BE2C (cell line): ENCODE measurements at places on chromosomes 1 and 21.

DNA sequence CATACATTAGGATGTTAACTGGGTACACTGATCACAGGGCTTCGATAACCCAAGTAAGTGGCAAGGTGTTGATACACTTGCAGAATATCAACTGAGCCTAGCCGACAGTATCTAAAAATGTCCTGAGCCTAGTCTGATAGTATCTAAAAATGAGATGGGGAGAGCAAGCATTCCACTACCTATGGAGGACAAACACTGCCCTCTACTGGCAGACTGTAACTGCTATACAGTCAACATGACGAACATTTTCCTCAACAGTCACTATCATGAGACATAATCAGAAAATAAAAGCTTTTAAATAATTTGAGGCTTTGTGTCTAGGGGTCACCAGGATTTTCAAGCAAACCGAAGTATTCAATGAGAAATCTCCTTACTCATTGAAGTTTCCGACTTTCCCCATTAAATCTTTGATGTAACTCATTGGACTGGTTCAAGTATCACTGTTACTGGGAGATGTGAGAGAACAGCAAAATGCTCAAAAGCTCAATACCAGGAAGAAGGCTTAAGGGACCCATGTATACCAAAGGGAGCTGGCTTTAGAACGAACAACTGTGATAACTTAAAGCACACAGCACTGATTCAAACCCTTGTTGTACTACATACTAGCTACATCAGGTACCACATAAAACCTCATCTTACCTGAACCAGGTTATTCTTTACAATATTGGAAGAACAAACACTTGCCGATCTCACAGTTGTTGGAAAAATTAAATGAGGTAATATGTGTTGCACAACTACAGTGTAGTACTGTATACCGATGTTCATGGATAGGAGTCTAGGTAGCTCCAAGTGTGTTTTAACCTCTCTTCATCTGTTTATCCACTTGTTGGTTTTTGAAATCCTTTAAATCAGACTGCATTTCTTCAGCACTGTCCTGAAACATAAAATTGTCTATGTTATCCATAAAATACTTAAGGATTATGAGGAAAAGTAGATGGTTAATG lies 31.1 kb upstream of the SLC45A3 start:
- peak; percentile 82 for DNase-seq

- DNase-seq, result no peak
These were observed 84.2 kb downstream of the SPATA46 start for GRCh38 chr1:162292422-162292849.

- DNase-seq, result no peak
These were observed at the start of gene LY9 for GRCh38 chr1:160795951-160796383. TSS of gene LY9 (plus strand) at chr1:160796174. CDS start at chr1:160796188, 14 bp downstream.

DNA sequence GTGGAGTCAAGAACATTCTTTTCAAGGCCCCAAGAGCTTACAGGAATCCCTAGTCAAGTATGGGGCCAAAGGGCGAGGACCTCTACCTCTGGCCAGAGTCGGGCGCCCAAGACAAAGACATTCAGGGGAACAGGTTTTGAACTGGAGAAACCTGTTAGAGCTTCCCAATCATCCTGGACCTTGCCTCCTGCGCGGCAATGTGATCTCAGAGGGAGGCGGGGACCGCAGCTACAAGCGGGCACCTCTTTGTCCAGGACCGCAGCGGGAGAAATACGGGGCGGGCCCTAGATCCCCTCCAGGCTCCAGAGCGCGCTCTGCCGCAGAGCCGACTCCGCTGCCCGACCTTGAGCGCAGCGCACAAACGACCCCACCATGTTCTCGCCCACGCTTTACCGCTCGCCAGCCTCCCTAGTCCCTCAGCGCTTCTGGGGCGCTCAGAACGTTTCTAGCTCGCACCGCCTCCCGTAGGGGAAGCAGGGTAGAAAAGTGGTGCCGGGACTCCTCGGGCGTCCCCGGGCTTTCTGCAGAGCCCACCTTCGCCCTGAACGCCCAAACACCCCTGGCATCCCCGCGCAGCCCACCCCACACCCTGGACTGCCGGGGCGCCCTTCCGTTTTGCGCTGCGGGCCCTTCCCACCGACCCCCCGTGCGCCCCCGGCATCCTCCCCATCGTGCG lies 28.1 kb downstream of the RABIF start:
- peak; percentile 67 for DNase-seq

DNA sequence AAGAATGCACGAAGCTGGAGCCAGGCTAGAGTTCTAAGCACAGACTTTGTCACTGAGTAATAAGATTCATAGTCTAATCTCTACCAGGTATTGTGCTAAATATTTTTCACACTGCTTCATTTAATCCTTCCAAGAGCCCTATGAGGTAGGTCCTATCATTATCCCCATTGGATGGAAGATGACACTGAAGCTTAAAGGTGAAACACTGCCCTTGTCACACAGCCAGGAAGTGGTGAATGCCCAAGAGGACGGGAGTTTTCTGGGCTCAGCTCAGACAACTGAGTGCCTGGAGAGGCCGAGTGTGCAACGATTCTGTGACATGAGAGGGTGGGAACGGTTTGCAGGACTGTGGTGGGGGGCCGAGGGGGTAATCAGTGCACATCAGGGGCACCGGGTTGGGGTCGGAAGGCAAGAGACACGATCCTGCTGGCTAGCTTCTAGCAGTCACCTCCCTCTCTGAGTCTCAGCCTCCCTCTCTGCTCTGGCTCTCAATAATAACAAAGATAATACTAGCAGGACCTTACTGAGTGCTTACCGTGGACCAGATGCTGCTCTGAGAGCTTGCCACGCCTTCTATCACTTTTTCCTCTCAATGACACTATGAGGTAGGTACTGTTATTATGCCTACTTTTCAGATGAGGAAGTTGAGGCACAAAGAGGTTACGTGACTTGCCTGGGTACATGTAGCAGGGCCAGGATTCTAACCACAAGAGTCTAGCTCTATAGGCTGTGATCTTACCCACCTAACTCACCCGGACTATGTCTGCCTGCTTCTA lies 12.4 kb downstream of the KCNQ4 start:
- no peak for DNase-seq

DNA sequence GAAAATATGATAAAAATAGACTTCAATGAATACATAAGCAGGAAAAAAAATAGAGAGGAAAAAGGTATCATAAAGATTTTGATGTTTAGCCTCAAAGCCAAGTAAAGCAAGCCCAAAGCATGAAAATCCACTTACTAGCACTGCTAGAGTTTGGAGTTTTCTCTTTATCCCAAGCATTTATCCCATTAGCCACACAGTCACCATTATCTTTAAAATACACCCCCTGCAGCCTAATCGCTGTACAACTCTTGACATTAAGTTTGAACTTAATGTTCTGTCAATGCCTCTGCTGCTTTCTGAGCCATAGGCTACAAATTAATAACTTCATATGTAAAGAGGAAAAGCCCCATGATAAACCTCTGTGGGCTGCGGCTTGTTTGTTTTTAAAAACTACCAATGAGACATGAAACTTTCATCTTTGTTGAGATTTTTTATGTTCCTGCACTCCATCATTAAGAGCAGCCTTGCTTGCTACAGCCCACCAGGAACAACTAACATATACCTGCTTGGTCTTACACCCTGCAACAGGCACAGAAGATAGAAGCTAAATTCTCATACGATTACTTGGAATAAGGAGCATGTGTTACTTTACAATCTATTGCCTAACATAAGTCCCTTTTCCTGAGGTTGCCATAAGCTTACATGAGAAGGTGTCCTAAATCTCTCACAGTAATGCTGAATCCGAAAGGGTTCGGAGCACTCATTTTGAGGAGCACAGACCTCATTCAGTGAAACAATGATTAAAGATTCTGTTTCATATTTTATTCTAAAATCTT lies 202.4 kb downstream of the SMYD3 start:
- no peak for DNase-seq

DNA sequence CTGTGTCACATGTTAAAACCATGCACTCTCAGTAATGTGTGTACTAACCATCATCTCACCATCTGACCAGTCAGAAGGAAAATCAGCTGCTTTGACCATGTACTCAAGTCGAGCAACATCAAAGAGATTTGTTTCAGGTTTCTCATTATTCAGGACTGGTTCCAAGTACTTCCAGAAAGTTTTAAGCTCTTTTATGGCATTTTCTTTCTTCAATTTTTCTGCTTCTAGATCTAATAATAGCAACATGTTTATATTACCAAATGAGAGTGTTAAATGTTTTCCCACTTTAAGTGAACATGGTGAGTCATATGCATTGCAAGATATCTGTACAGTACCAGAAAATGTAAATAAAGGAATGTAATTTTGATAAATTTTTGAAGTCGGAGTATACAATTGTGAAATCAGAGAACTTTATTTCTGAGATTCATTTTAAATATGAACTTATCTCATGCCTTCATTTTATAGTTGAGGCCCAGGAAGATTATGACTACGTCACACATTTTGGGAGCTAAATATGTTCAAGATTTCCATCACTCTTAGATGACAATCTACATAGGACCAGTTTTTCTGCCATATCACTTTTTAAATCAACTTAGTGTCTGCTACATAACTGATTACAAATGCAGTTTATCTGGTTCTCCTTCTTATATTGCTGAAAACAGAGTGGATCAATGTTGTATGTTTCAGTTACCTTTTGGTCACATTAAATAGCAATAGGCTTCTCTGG lies 87.2 kb downstream of the SPAG17 start:
- no peak for DNase-seq

GRCh38 chr1:168665975-168666374 lies 63.0 kb downstream of the DPT start:
- DNase-seq, result no peak

DNA sequence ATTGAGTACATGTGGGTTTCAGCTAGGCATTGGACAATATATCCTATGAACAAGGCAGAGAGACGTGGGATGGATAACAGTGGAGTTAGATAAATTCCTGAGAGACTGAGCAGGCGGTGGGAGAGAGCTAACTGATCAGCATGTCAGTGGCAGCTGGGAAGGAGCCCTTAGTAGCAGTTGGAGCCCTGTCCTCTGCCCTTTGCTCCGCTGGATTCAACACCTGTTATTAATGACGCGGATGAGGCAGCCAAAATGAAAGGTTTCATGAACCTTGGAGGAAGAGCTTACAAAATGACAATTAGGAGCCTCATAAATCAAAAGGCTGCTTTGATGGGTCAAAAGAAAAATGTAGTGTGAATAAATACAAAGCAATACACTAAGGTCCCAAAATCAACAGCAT lies 16.1 kb downstream of the UBIAD1 start:
- no peak for DNase-seq
